Left kidney (tissue), 8 donors: ENCODE measurements at places on chromosomes 5 and 9.

GRCh38 chr5:44952376-44952775 lies 143.6 kb downstream of the MRPS30 start:
- peak; percentile 1 for DNase-seq

DNA sequence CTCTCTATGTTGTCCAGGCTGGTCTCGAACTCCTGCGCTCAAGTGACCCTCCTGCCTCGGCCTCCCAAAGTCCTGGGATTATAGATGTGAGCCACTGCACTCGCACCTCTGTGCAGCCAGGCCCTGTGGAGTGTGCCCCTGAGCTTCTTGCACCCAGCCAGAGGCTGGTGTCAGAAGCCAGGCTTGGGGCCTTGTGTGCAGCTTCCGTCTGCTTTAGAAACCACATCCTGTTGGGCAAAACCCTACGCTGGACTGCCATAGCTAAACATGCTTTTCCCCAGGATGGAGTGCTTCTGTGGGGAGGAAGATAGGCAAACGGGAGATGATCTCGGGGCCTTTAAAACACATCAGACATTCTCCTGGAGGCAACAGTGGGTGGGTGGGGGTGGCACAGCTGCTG lies 40.1 kb downstream of the PRRT1B start:
- no peak for DNase-seq

DNA sequence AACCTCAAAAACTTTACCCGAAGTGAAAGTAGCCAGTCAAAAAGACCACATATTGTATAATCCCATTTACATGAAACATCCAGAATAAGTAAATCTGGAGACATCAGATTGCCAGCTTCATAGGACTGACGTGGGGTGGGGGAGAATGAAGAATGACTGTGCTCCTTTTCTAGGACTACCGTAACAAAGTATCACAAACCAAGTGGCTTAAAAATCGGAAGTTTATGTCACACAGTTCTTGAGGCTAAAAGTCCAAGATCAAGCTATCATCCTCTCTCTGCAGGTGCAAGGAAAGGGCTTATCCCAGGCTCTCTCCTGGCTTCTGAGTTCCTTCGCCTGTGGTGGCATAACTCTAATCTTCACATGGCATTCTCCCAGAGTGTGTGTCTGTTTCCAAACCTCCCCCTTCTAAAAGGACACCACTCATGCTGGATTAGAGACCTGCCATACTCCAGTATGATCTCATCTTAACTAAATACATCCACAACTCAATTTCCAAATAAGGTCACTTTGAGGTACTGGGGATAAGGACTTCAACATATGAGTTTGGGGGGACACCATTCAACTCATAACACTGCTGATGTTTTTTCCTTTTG lies 25.5 kb downstream of the ADAM19 start:
- DNase-seq = no peak

- DNase-seq = no peak
These were observed 11.2 kb downstream of the SEMA4D start for GRCh38 chr9:89486681-89487080.

DNA sequence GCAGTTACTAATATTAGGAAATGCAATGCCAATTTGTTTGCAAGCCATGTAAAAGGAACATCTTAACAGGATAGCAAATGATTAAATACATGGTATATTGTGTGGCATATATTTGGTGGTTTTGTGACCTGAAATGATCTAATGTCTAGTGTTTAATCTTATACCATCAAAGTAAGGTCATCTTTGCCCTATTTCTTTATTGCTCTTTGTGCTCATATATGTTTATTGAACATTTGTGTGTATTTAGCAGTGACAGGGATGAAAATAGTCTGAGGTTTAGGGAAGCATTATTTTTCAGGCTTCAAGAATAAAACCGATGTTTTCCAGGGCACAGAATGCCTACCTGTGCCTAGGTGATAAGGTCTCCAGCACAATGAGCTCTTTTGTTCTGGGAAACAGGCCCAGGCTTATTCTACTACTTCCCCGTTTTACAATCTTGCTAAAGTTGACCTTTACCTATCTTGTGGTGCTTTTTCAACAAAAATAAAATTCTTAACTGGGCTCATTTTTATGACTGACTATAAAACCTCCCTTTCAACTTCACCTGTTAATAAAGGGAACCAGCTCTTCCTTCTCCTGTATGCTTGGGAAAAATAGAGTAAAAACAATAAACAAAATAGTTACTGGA lies 105.6 kb upstream of the ANKH start:
- DNase-seq = no peak

DNA sequence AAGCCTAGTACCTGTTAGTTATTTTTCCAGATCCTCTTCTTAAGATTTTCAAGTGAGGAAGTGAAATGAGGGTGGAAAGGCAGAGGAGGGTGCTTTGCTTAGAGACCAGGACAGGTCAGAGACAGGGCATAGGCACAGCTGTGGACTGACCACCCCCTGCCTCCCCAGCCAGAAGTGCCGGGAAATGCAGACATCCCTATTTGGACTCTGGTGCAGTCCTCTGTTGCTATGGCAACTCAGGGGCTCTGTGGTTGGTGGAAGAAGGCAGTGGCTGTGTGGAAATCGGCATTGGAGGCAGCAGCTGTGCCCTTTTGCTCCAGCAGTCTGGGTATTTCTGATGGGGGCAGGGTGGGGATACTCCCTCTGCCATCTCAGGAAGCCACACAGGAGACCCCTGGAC lies 43.3 kb upstream of the NDFIP1 start:
- DNase-seq = no peak

- DNase-seq = no peak
These were observed 141.5 kb downstream of the FSTL4 start for GRCh38 chr5:133470841-133471240.

DNA sequence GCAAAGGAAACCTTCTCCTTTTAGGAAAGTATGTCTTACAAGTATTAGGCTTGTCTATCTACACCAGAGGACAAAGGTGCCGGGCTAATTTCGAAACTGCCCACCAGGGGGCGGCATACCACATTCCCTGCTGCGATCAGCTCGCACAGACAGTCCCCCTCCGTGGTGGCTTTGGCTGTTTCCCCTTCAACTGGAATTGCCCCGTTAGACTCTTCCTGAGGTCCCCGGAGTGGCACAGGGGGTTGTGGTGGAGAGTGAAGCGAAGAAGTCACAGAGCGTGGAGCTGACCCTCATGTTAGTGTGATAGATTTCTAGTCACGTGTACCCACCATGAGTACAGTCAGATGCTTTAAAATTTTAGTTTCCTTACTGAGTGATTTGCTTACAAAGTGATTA lies 17.5 kb downstream of the PTTG1 start:
- DNase-seq = peak; percentile 85

- no peak for DNase-seq
These were observed 188.2 kb upstream of the TAS2R1 start for GRCh38 chr5:9818340-9818845.

DNA sequence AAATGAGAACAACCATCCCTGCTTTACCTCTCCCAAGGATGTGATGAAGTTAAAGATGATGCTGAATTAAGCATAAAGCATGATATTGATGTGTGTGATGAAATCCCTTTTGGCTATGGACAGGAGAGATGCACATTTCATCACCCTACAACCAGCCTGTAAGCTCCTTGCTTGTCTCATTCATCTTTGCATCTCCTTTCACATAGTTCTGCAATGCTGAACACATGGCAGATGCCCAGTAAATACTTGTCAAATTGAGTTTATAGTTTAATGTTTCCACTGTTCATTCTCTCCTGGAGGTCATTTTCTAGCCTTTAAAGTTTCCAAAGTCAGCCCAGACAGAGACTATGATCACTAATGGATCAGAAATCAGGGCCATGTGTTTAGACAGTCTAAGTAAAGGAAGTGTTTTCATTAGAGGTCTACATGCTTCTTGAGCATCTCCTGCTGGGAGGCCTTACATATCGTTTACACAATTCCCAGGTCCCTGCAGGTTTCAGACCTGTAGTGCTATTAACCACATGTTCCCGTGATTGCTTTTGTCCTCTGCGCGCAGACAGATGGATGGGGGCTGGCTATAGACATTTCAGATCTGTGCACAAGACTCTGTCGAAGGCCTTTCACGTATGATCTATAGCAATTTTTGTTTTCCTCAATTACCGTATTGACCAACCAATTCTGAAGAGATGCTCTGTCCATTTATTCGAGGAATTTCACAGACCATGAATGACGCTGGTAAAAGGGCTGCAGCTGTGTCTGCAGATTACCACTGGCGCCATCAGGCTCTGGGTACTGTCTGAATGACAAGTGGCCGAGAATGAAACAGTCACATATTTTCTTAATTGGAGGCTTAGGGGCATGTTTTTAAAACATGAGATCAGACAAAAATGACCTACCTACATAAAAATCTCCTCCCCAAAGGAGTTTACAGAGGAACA lies 49.0 kb upstream of the CKMT2 start:
- DNase-seq = no peak

DNA sequence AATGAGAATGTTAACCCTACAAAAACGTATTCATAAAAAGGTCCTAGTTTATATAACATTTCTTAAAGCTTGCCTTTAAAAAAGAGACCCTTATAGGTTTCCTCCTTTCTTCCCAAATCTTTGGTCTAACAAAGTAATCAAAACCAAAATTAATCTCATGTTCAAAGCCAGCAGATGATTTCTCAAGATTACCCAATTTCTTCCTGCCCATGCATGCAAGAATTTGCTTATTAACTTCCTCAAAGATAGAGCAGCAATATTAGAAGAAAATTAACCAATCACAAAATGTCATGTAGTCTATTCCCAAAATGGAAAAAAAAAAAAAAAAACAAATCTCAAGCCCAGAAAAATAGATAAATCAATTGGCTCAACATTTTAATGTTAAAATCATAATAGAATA lies 114.9 kb downstream of the MLLT3 start:
- no peak for DNase-seq

DNA sequence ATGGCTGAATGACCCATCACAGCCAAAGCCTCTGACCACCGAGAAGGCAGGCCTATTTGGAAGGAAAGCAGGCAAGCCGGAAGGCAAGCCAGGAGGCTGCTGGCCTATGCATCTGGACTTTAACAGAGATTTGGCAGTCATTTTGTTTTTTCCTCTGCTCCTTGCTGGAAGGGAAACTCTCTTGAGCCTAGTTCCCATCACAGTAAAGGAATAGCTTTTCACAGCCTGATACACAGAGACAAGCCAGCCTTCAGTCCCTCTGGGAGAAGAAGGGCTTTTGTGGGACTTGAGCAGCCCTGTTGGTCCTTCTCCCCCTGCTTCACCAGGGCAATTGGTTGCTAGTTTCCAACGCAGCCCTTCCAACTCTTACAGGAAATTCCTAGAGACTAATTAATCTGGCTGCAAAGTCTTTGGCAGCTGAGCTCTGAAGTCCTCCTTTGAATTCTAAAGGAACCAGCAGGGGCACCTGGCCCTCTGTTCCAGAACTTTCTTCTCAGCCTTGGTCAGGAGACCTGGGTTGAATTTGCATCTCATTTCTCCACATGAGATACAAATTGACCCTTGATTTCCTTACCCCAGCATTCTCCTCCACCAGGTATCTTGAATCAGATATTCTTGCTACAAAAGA lies 157.3 kb upstream of the EPB41L4A start:
- DNase-seq = no peak

DNA sequence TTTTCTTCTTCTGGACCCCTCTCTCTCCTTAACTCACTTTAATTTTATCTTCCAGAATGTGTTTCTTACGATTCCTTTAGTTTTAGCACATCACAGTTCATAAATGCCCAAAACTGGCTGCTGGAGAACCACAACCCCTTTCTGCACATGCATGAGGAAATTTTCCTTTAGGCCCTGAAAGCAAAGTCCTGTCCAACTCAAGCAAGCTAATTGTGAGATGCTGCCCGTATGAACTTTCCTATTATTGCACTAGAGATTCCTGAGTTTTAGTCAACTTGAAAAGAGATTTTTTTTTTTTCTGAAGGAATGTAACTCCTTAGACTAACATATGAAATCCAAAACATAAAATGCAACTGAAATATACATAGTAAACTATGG lies 52.1 kb upstream of the DAB2 start:
- no peak for DNase-seq

DNA sequence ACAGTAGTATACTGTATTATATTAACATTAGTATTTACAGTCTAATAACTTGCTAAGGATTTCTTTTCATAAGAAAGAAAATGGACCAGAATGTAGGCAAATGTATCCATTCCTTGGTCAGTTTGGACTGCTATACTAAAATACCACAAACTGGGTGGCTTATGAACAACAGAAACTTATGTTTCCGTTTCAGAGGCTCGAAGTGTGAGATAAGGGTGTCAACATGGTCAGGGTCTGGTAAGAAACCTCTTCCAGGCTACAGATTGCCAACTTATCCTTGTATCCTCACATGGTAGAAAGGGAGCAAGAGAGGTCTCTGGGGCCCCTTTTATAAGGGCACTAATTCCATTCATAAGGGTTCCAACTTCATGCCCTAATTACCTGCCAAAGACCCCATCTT lies 9.2 kb upstream of the ESM1 start:
- no peak for DNase-seq

- DNase-seq = no peak
These were observed 69.7 kb upstream of the APC start for GRCh38 chr5:112668016-112668415.

GRCh38 chr9:26462213-26462612 lies 430.4 kb downstream of the CAAP1 start:
- DNase-seq = peak; percentile 26

DNA sequence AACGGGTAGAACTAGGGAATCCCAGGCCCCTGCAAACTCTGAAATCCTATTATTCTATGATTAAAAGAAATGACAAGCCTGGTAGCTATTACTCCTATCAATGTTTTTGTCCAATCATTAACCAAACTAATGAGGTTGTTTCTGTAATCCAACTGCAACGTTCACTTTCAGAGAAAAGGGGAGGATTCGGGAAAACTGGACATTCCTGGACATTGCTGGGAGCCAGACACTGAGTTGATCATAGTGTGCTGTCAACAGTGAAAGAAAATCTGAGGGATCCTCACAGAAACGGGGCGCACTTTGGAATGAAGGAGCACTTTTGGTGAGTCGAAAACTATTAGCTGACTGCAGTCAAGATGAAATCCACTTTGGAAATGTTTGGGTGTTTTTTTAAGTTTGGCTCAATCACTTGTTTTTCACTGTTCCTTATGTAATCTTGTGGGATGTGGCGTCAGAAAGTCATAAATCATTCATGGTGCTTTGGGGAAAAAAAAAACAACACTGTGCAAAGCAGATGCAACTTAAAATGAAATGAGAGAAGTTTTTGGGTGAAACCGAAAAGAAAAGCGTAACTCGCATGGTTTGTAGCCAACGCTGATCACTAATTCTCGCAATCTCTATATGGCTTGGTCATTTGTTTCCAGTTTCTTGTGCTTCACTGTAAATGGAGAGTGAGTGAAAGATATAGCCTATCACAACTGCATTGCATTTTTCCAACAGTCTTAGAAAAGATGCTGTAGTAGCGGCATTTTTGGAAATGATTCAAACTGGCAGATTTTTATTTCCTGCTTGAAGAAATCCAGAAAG lies 51.2 kb upstream of the ADRA1B start:
- DNase-seq = no peak
